ENCODE measurements at places on chromosomes 2 and 18.

DNA sequence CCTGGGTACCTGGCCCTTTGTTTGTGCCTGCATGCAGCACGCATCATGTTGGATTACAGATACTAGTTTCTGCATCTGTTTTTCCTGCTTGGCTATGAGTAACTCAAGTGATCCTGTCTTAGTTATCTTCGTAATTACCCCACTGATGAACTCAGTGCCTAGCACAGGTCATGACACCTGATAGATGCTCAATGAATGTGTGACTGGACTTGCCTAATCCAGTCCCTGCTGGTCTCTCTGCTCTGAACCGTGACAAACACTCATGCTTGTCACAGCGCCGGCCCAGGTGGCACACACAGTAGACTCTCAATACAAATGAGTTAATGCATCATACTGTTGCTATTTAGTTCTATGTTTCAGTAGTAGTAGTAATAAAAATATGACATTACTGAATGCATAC lies 31.2 kb upstream of the NTSR2 start:
- DNase-seq, result no peak

GRCh38 chr2:134628453-134628852 lies 90.3 kb downstream of the TMEM163 start:
- no peak for DNase-seq

DNA sequence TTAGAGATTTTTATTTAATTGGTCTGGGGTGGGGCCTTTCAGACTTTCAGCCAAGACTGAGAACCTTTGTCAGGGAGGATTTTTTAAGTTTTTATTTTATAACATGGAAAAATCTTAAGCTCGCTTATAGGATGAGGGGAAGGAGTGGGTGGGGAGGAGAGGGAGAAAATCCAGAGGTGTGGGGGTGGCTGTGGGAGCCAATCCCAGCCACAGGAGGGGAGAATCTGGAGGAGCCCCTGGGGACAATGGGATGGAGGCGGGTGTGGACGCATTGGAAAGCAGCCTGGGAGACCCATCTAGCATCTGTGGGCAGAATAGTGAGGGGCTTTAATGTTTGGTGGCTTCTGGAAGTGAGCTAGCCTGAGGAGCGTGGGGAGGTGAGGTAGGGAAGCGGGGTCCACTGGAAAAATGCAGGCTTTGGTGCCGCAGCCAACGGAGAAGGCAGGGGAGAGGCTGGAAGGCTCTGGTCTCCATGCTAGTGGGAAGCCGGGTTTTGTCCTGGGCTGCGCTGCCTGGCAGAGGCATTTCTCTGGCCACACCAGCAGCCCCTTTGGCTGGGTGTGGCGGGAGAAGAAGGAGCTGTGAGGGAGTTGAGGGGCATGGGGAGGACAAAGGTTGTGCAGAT lies 11.5 kb upstream of the INPP5D start:
- DNase-seq, result no peak

DNA sequence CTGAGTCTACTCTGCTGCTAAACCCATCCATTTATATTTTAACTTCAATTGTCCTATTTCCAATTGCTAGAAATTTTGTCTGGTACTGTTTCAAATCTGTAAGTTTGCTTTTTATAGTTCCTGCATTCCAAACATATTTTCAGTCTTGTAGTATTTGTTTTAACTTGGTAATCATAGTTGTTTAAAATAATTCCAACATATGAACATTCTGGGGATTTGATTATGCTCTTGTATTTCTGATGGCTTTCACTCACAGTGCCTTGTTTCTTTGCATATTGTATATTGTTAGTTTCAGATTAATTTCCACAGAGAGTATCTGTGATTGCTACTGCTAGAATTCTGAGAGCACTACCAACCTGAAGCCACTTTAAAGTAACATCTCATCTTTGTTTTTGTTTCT lies 202.4 kb downstream of the ETAA1 start:
- no peak for DNase-seq

DNA sequence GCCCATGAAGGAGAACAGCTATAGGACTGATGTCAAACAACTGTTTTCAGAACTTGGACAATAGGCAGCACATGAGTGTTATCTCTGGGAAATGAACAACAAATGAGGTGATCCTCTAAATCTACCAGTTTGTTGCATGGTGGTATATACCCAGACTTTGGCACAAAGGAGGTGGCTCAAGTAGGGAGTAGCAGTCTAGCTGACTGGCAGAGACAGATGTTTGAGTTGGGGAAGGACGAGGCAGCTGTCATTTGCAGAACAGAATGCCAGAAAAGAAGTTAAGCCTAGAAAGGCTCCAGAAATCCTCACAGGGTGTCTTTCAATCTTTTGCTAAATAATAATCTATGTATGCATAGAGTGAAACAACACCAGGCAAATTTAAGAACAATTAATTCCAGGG lies 47.4 kb downstream of the RPE start:
- DNase-seq, result no peak
